ENCODE measurements at places on chromosomes 5 and 9.

GRCh38 chr9:104090578-104090977 lies 3.5 kb upstream of the SMC2 start:
- no peak for DNase-seq

DNA sequence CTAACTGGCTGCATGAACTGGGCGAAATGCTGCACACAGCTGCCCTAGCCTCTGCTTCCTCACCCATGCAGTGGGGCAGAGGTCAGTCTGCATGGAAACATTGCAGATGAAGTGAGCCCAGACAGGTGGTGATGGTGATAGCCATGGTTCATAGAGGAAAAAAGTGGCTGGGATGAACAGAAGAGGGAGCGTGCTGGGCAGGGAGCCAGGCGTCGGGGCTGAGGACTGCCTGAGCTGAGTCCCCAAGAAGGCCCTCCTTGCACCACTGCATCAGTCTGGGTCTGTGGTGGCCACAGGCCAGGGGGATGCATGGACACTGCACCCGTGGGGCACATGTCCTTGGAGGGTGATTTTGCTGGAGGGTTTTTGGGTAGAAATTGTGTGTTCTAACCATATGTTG lies 80.5 kb downstream of the AMBP start:
- no peak for DNase-seq

GRCh38 chr5:142618130-142618523 lies 67.8 kb downstream of the FGF1 start:
- peak; percentile 33 for DNase-seq

DNA sequence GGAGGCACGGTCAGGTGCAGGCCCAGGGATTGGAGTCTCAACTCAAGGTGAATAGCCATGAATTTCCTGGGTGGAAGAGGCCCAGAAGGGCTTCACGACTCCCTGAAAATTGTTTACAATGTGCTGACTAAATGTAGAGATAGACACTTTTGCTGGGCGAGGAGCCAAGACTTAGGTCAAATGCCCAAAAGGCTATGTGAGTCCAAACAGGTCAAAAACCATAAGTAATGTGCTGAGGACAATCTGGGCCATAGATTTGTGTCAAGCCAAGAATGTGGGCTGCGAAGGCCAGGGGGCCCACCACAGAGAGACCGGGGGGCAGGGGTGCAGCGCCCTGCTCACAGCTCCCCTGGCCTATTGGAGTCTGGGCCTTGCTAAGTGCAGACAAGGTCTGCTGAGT lies 197.8 kb downstream of the HSPA4 start:
- no peak for DNase-seq

DNA sequence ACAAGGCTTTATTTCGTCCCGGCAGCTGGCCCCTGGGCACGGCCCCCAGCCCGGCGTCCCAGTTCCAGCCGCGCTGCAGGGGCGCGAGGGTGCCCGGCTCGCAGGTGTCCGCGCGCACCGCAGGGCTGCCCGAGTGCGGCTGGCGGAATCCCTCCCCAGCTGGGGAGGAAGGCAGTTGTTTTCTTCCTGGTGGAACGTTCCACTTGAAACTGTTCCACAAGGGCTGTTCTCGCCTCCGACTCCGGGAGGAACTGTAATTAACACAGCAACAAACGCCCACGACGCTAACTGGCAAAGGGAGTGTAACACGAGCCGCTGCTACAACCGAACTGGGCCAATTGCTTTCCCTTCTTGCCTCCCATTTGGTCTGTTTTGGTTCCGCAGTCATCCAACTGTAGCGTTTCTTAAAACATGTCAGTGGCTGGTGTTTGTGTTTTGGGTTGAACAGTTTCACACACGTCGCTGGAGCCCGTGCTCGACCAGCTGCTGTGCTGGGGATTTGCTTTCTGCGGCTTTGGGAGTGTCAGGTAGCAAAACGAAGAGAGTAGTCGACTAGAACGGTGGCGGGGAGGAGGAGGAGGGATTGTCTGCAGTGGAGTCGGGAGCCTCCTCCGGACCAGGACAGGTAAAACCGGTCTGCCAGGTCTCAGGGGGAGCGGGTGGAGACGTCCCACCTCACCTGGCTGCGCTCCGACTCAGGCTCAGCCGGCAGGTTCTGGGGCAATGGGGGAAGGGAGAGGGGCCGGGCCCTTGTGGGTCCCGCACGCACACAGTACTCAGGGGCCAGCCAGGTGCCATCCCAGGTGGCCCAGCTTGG lies 131.6 kb upstream of the NIPBL start:
- DNase-seq, result no peak

GRCh38 chr5:11239261-11240015 lies 478.4 kb upstream of the DAP start:
- DNase-seq, result no peak

DNA sequence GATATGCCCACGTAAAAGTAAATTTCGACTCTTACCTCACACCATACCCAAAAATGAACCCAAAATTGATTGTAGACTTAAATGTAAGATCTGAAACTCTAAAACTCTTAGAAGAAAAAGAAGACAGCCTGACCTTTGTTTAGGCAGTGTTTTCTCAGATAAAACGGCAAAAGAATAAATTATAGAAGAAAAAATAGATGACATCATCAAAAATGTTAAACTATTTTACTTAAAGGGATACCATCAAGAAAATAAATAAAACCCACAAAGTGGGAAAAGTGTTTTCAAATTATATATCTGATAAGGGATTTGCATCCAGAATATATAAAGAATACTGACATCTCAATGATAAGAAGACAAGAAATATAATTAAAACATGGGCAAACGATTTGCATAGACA lies 862.7 kb downstream of the DTWD2 start:
- DNase-seq, result no peak

DNA sequence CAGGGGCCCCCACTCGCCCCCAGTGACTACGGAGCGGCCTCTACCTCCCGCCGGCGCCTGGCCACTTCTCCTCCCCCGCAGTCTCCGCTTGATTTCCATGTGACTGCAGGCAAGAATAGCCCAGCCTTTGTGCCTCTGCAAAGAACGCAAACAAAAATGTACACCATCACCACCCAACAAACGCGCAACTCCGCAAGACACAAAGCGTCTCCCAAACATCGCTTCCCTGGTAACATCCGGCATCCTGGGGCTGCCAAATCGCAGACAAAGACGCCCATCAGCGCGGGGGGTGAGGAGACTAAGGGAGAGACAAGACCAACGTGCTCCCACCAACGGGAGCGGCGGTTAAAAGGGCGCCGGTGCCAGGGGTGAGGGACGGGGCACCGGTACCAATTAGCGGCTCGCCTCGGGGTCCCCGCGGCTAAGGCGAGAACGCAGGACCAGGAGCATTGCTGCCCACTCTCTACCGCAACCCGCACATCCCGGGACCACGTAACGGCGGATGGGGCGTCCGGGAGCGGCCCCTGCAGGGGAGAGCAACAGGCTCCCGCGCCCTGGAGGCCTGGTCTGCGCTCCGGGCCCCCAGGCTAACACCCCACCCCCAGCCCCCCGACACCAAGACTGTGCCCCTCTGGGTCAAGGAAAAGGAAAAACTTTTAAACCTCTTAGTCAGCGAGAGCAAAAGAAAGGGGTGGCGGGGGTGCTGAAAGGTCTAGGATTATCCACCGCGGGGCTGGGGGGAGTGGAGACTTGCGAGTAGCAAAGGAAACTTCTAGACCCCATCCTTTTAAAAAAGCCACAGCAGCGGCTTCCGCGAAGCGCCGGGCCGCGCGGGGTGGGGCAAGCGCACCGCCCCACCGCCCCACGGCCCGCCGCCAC lies 885 bp downstream of the MPDZ start:
- DNase-seq, result no peak

DNA sequence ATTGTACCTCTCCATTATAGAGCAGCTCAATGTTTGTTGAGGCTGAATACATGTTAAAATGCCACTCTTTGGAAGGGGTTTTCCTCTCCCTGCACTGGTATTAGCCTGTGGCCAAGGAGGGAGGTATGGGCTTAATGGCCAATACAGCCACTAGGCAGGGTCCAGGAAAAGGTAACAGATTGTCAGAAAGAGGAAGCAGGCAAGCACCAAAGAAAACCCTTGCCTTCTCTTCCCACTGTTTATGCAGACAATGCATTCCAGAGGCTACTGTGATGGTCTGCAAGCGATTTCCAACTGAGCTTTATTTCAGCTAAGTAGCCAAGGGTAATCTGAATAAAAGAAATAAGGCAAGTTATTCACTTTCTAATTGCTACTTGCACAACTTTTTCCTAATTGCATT lies 95.3 kb upstream of the SLC27A6 start:
- no peak for DNase-seq

GRCh38 chr9:136977649-136978072 lies 357 bp downstream of the PTGDS start:
- DNase-seq, result no peak

GRCh38 chr9:84271531-84271900 lies 69.0 kb downstream of the SLC28A3 start:
- DNase-seq, result peak; percentile 61

DNA sequence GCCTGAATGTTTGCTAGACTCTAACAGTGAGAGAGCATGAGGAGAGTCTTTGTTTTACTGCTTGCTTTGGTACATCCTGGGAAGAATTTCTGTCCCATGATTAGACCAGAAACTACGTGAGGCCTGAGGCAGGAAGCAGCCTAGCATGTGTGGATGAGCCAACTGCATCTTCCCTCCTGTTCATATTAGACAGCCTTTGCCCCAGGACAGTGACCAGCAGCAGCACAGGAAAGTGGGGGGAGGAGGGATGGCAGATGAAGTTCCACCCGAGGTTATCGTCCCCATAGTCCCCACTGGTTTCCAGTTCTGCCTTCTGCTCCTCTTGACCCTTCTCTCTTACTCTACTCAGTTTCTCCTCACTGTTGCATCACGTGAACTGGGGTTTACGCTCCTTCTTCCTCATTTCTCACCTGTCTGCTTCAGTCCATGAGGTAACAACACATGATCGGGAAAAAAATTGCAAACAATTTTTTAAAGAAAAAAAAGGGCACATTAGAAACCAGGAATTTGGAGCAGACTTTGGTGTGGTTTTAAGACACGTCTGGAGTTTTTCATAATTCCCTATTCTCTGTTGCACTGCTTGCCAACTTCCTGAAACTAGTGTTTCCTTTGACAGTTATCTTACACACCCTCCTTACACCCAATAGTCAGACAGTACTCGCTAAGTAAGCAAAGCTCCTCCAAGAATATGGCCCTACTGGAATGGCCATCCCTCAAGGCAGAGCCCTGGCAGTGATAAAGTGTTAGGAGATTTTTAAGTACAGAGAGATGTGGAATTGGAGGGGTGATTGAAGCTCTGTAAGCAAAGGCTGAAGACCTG lies 84.1 kb downstream of the SNX18 start:
- DNase-seq, result no peak

DNA sequence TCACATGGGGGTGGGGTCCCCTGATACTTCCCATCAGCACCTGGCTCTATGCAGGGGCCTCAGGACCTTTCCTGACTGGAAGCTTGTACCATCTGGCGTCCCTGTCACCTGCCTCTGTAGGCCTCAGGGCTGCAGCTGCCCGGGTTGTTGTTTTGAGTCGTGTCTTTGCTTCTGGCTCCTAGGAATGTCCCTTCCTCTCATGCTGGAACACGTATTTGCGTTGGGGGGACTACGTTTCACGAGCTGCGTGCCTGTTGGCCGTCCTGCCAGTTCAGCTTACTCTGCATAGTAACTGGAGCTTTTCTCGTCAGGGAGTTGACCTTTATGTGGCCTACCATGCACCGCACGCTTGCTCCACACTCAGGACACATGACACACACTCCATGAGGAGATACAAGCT lies 54.9 kb upstream of the IRX4 start:
- DNase-seq, result no peak

DNA sequence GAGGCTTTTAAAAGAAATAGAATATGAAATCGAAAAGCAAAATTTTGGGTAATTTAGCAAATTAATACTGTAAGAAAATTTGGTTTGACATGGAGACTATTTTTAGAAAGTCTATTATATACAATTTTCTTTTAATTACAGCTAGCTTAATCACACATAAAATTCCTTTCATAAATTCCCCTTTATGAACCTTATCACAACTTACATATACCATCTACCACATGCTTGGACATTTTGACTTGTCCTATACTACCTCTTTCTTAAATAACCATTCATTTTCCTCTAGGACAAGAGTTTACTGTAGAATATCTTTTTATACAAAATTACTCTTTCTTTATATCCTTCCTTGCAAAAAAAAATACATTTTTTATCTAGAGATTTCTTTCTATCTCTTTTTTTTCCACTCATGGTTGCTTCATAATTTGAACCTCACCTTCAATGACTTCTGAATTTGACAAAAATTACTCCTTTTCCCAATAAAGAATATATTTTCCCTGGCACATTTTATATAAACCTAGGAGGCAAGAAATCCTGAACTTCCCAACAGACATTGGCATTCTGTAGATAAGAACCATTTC lies 34.0 kb upstream of the SYK start:
- DNase-seq, result no peak

DNA sequence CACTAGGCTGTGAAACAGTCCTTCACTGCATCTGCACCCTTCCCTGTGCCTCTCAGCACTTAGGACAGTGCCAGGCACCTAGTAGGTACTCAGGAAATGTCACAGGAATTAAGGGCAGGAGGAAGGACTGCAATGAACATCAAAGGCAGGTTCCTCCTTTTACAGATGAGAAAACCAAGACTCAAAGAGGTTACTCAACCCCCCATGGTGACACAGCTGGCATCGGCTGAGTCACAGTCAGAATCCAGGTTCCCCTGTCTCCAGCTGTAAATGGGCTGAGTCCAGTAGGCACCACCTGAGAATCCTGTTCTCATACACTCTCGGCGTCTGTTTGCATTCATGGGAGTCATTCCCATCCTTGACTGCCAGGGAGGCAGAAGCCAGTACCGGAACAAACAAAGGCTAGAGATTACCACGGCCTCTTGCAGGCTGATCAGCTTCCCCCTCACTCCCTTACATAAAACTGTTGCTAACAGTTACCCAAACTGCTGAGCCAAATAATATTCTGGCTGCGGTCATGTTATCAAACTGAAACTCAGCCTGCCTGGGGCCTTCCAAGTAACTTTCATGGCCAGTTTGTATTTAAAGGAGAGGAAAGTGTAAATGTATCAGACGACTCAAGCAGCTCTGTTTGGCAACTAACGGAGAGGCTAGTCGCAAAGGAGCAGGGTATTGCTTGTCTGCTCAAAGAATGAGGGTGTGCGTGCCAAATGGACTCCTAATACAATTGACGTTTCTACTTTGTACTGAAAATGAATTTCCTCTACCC lies 201.7 kb downstream of the PAPPA start:
- DNase-seq, result no peak

DNA sequence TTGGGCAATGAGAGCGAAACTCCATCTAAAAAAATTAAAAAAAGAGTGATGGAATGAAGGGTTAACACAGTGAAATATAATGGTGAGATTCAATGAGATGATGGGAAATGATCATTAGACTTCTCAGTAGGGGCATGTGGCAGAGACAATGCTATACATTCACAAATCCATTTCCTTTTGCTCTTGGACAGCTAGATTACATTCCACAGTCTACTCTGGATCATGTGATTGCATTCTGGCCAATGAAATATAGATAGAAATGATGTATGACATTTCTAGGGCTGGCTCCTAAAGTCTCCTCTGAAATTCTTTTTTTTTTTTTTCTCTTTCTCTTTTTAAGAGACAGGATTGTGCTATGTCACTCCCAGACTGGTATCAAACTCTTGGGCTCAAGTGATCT lies 3.8 kb upstream of the GALT start:
- DNase-seq, result no peak

- no peak for DNase-seq
These were observed 137.2 kb downstream of the MTX3 start for GRCh38 chr5:79853676-79854418.

GRCh38 chr9:25733336-25733982 lies 55.2 kb upstream of the TUSC1 start:
- no peak for DNase-seq
